Osteoblast (primary cell): ENCODE measurements at places on chromosomes 16 and 17.

- DNase-seq = peak; percentile 90
These were observed 19.1 kb downstream of the OSBPL7 start for GRCh38 chr17:47802341-47803022.

DNA sequence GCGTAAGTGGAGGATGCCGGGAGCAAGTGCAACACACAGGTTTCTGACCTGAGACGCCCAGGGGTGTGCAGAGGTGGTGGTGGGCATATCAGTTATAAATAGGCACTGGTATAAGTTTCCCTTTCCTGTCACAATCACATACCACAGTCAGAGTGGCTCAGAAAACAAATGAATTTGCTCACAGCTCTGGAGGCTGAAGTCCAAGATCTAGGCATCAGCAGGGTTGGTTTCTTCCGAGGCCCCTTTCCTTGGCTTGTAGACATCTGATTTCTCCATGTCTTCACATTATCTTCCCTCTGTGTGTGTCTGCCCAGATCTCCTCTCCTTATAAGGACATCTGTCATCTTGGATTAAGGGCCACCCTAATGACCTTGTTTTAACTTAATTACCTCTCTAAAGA, 250.5 kb upstream of the TNRC6C start:
- no peak for DNase-seq

GRCh38 chr17:76536511-76537287, 810 bp downstream of the CYGB start:
- peak; percentile 83 for DNase-seq

GRCh38 chr17:68182011-68182306, 65.9 kb upstream of the AMZ2 start:
- no peak for DNase-seq

DNA sequence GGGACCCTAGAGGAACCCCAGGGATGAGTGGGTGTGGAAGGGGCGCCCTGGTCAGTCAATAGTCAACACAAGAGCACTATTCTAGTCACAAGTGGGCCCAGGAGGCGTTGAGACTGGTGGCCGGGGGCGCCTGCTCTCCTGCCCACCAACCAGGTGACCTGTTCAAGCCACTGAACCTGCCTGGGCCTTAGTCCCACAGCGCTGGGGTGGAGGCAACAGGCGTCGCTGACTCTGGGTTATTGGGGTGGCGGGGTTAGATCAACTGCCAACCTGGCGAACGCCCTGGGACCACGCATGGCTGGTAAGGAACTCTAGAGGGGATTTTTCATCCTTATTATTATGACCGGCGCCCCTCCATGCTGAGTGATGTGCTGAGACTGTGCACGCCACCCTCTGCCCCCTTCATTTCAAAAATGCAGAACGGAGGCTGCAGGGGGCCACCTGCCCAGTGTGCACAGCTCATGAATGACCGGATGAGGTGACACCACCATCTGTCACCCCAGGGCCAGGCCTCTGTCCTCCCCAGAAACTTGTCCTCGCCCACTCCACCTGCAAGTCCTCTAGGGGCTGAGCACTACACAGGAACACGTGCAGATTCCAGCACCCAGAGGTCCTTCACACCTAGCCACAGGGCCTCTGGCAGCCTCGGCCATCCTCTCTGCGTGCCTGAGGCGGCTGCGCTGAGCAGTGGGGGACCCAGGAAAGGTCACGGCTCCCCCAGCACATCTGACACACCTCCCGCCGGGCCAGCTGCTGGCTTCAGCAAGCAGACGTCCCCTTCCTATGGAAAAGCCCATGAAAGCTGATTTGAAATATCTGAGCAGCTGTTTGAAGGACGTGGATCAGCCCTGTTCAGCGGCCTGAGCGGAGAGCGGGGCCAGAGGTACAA, 51.6 kb upstream of the DNAH17 start:
- DNase-seq = no peak

DNA sequence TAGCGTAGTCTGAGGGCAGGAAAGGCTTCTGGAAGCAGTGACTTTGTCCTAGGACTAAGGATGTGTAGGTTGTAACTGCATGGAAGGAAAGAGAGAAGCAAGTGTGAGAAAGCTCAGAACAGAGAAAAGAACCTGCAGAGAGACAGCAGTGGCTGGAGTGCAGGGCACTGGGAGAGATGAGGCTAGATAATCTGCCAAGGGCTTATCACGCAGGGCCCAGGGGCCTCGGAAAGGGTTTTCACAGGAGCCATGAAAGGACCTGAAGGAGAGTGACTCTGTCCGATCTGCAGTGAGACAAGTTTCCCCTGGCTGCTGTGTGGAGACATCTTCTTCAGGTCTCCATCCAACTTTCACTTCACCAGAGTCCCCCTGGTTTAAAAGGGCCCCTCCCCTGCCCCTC, 7.1 kb upstream of the SRCAP start:
- no peak for DNase-seq

GRCh38 chr17:49467175-49467574, 27.9 kb upstream of the NGFR start:
- peak; percentile 66 for DNase-seq
